ENCODE measurements at places on chromosomes 5 and 9. TPM values are rescaled to one million over a fixed set of nuclear protein-coding genes. Genes with fewer than 3 reads are reported as not detected.

GRCh38 chr5:16690243-16690852 lies 73.6 kb upstream of the RETREG1 start:
- no peak for DNase-seq

DNA sequence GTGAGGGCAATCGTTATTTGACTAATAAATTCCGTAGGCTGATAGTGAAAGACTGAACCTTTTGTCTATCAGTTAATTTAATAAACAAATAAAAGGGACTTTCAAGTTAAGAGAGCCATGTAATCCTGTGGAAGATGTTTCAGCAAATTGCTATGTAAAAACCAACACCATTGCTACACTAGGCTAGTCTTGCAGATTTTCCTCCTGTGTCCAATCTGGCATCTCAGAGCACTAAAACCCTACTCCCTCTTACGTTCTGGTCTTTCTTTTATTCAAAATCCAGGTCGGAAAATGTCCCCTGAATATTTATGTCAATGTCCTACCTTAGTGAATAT lies 478.8 kb upstream of the TNC start:
- DNase-seq, result no peak

DNA sequence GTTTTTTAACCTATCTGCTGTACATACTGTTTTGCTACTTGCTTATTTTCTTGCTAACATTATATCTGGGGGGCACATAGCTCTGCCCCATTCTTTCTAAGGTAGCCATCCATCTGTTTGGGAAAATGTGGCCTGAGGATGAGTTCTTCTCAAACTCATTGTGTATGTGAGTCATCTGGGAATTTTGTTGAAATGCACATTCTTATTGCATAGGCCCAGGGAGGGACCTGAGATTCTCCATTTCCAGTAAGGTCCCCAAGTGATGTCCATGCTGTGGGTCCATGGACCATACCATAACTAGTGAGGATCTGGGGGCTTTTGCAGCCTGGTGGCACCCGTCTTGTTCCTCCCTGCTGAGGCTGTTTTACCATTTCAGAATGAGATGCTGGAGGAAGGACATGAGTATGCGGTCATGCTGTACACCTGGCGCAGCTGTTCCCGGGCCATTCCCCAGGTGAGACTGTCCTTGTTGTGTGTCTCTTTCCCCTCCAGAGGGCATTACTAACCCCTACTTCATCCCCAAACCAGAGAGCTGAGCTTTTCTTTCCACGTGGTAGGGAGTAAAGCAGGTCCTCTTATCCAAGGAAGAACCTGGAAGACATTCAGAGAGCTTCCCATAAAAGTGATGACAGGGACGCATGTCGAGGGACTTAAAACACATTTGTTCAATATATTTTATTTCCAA lies 28.6 kb downstream of the CYFIP2 start:
- DNase-seq, result no peak

DNA sequence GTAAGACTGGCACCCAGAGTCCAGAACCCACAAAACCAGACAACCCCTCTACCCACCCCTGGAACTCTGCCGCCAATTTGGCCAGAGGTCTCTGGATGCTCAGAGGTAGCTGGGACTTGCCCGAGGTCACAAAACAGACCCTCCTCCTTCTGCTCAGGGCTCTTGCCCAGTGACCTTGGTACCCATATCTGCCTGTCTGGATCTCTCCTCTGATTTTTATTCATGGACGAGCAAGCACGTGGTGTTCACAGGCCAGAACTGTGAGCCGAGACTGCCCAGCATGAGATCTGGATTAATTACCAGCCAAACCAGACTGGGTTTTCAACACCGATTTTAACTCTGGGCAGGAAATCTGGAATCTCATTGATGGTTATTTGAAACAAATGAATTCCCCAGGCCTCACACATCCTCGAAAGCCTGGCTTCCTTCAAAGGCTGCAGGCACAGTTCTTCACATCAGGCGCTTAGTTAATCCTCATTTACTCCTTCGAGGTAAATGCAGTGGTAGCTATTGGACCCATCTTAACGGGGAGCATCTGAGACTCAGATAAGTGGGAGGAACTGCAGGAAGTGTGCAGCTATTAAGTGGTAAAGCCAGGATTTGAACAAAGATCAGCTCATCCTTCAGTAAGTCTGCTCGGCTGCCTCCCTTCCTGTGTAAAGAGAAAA lies 21.4 kb downstream of the COL27A1 start:
- DNase-seq, result no peak

- no peak for DNase-seq
Measured at GRCh38 chr5:53814819-53815218, 254.4 kb downstream of the NDUFS4 start.

GRCh38 chr9:33287087-33287490 lies 3.2 kb upstream of the NFX1 start:
- peak; percentile 55 for DNase-seq

- DNase-seq, result no peak
Measured at GRCh38 chr5:159471904-159472303, 141.6 kb upstream of the IL12B start.

The NUTM2G gene
- not detected for polyA plus RNA-seq

The SPATA31E1 gene
- 0.02 TPM for polyA plus RNA-seq

The ADGRD2 gene
- not detected for polyA plus RNA-seq

The EQTN gene
- not detected for polyA plus RNA-seq

Data from AG04450 (cell line).